ENCODE measurements at places on chromosomes 4 and X.

DNA sequence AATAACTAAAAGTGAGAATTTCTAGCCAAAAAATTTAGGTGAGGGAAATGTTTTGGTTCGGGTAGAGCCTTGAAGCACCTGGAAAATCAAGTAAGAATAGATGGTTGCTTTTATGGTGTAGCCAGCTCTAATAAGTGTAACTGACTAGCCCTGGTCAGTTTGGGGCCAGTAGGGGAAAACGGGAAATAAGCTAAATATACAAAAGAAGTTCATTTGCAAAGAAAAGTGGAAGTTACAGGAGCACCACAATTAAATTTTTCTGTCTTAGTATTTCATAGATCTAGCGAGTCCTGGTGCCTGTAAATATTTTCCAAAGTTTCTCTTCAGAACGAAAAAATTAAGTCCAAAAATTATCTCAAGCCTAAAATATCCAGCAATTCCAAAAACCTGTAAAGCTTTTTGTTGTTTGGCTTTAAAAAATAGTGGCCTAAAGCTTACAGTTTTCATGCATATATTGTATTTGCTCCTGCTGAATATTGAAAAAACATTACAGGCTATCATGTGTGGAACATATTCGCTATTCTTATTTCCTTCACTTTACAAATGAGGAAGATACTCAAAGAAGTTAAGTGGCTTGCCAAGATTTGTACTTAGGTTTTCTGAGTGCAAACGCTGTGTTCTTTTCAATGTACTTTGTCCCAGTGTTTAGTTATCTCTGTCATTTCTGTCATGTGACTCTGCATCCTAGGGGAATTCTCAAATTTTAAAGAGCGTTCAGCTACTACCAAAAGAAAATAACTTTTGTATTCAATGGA, 7.3 kb upstream of the PTPN13 start:
- no peak for DNase-seq

DNA sequence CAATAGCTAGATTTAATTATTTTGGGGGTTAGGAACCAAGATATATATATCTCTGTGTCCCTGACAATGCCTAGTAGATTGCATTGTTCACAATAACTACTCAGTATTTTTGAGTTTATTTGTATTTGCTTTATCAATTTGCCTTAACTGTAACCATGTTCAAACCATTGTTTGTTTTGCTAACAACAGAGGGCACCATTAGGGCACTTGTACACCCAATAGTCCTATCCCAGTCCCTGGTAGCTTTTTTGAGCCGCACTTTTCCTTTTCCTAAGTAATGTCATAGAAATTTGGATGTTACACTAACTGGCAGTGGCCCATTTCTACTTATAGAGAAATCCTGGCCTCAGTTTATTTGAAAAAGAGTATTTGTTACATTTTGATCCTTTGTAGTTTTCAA, 575 bp upstream of the KLHL5 start:
- DNase-seq: no peak

GRCh38 chr4:168451744-168452390, 28.4 kb downstream of the DDX60L start:
- no peak for DNase-seq

GRCh38 chr4:23333946-23334878, 555.6 kb downstream of the PPARGC1A start:
- DNase-seq: no peak

DNA sequence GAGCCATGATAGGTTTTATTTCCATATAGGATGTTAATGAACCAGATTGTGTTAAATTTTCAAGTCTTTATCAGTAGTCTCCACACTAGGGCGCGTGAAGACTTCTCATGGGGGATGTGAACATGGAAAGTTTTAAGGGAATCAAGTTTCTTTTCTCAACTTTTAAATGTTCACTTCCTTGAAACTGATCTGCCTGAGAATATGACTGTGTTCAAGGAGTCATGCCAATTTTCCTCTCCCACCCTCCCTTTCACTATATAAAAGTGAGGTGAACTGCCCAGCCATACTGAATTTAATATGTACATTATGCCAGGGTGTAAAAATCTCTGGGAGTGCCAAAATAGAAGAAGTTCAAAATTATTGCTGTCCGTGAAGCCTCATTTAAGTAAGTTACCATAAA, 30.4 kb upstream of the HPGDS start:
- no peak for DNase-seq

DNA sequence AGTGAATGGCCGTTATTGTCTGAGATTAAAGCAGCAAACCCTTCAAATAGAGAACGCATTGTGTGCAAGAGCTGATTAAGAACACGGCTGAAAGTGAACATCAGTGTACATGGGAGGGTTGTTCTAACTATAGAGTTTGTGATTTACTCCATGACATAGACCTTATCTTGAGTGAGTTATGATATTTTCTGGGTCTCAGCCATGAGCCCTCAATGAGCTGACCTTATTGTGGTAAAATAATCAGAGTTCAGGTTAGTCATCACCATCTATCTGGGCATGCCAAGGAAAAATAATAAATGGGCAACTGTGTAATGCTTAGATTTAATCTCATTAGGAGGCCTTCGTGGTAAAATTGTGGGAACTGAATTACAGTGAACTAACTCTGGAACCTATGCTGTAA, 33.2 kb upstream of the CLDN24 start:
- DNase-seq: no peak

DNA sequence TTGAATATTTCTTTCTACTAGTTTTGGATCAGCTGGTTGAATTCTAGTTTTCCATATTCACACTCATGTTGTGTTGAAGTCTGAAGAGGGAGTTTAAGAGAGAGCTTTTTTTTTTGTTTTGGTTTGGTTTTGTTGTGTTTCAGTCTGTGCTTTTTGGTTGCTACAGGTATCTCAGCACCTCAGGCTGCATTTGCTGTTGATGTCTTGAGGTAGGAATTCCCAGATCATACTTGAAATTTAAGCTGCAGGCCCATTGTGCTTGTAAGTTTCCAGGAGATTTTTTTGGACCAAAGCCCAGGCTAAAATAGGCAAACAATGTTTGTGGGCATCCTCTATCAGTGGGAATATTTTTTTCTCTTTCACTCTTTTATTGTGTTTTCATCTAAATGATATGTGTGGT, 190.2 kb upstream of the AGA start:
- no peak for DNase-seq

DNA sequence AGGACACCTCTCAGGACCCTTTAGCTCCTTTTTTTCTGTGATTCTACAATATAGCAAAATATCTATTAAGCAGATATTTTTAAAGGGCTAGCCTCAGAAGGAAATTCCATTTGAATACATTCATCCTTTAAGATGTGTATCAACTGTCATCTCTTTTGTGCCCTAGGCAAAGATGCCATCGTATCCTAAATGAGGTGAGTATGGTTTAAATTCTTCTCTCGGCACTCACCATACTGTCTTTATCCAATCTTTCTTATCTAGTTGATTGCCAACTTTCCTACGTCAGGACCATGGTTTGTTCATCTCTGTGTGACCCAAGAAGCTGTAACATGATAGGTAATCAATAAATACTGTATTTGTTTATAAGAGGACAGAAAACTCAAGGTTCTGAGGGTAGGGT, 176.0 kb downstream of the LDB2 start:
- no peak for DNase-seq

- DNase-seq: no peak
Measured at GRCh38 chr4:179399054-179399782, 1957.0 kb upstream of the AGA start.

DNA sequence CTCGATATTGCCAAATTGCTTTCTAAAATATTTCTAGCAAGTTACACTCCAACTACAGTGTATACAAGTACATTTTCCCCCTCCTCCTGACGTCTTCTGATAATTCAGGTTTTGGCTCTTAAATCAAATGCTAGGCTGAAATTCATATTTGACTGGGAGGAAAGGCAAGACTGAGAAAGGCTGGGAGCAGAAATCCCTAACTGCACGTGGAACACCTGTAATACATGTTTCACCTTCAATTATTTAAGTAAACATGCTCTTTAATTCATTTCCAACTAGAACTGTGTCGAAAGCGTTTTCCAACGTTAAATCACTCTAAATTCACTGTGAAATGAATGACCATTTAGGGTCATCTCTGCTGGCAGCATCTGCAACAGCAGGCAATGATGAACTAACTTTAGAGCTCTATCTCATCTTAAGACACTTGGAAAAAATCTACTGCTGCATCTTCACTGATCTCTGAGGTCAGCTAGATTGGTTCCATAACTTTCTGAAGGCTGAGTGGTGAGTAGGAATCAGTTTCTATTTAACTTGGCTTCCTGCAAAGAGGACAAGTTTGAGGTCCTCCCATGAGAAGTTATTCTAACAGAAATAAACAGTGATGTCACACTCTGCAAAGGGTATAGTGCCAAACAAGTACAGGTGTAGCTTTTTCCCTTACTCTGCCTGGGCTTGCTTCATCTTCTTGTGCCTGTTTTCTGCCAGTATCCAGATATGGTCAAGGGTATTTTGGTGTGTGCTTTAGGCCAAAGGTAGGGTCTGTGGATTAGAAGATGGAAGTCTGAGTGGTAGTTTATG, 144.3 kb upstream of the PAK3 start:
- DNase-seq: no peak

DNA sequence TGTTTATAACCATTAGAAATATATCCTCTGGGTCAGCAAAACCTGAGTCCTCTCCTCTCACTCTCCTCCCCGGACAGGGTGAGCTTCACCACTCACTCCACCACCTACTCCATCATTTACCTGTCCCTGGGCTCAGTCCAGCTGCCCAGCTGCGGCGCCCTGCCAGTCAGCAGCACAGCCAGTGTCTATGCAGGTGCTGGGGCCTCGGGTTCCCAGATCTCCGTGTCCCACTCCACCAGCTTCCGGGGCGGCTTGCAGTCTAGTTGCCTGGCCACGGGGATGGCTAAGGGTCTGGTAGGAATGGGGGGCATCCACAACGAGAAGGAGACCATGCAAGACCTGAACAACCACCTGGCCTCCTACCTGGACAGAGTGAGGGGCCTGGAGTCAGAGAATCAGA, 662.2 kb upstream of the ACTRT1 start:
- no peak for DNase-seq

DNA sequence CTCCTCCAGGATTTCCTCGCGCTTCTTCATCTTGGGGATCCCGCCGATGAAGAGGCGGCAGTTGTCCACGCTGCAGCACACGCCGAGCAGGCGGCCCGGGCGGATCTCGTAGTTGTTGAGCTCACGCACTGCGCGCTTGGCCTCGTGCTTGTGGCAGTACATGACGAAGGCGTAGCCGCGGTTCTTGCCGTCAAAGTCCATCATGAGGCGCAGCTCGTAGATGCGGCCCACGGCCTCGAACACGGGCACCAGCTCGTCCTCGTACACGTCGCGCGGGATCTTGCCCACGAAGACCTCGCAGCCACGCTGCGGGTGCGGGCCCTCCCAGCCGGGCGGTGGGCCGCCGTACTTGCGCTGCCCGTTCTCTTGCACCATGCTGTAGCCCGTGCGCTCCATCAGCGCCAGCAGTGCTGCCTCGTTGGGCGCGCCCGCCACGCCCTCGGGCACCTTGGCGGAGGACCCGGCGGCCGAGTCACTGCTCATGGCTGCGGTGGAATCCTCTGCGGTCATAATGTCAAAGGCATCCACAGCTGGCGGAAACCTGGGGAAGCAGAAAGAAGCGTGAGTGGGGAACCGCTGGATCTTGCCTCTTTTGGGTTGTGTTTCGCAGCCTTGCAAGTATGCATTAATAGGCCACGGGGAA, 103.4 kb downstream of the CHRNA9 start:
- no peak for DNase-seq

- DNase-seq: no peak
Measured at GRCh38 chr4:95499291-95499696, 49.5 kb downstream of the UNC5C start.

GRCh38 chr4:29459926-29460325, 1260.2 kb upstream of the PCDH7 start:
- no peak for DNase-seq

GRCh38 chr4:133581996-133582619, 433.0 kb downstream of the PCDH10 start:
- DNase-seq: no peak

- no peak for DNase-seq
Measured at GRCh38 chr4:11160288-11160687, 268.4 kb downstream of the HS3ST1 start.

DNA sequence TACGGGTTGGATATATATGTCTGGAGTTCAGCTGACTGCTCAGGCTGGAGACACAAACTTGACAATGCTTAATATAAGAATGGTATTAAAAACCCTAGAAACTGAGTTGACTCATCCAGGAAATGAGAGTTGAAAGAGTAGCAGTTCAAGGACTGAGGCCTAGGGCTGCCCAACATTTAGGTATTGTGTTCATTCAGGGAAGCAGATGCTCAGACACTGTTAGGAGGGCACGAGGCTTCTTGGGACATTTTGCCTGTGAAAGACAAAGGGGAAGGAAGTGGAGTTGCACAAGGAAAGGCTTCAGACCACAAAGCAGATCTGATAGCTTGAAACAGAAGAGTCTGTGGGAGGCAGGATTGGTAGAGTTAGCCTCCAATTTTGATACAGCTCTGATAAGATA, 52.0 kb upstream of the HS3ST1 start:
- DNase-seq: no peak

GRCh38 chr4:107009196-107009968, 26.7 kb downstream of the DKK2 start:
- no peak for DNase-seq

- DNase-seq: no peak
Measured at GRCh38 chr4:133129237-133129636, 19.9 kb upstream of the PCDH10 start.

DNA sequence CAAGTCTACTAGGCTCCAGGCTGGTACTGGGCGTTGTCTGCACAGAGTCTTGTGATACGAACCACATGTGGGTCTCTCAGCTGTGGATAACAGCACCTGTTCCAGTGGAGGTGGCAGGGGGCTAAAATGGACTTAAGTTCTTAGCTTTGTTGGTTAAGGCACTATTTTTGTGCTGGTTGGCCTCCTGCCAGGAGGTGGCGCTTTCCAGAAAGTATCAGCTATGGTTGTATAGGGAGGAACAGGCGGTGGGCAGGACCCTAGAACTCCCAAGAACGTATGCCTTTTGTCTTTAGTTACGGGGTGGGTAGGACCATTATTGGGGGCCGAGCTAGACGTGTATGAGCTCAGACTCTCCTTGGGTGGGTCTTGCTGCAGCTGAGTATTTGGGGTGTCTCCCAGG, 1138.4 kb downstream of the PCDH19 start:
- no peak for DNase-seq

- no peak for DNase-seq
Measured at GRCh38 chr4:93764639-93765246, 63.8 kb upstream of the ATOH1 start.

DNA sequence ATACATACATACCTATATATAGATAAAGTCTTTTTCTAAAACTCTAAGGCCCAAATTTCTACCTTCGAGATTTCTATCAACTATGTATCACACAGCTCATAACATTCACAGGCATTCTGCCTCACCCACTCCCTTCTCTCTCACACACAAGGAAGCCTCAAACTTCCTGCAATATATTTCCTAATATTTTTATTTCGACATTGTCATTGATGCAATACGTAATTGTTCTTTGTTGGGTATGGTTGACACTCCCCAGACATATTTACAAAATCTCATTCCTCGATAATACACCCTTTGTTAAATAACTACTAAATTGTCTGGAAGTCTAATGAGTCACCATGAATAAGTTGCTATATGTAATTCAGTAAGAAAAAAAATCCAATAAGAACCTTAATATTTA, 143.5 kb downstream of the HNRNPD start:
- no peak for DNase-seq

Data from stimulated activated CD8-positive, alpha-beta memory T cell treated with anti-CD3 and anti-CD28 coated beads, Interleukin-4, amount 100 ng/mL, for 48 hours (primary cell).